Activated CD4-positive, alpha-beta T cell treated with anti-CD3 and anti-CD28 coated beads, Interleukin-2, amount 50 U/mL, for 16 hours (primary cell): ENCODE measurements at places on chromosomes 6 and 20.

DNA sequence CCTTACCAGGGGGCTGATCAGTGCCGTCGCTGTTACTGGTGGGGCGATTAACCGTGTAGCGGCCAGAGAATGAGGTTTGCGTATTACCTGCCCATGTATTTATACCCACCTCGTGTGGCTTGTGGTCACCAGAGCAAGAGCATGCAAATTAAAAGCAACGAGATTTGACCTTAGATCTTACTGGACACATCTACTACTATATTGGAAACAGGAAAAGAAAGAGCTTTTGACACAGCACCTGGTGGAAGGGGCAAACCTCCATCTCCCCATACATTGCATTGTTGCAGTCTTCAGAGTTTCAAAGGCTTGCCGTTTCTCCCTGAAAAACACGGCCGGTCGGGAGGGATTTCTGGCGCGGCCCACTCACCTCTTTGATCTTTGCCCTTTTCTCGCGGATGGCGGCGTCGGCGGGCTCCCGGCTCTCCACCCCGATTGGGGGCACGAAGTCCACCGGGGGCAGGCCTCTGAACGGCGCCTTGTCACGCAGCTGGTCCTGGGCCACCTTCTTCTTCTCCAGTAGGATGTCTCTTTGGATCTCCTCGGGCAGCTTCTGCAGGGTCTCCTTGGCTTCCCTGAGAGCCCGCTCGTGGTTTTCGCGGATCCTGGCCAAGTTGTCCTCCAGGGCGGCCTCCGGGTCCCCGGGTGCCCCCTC, 1.3 kb downstream of the MAN1A1 start:
- DNase-seq: no peak

GRCh38 chr20:56689852-56690485, 60.9 kb downstream of the TFAP2C start:
- DNase-seq: no peak

DNA sequence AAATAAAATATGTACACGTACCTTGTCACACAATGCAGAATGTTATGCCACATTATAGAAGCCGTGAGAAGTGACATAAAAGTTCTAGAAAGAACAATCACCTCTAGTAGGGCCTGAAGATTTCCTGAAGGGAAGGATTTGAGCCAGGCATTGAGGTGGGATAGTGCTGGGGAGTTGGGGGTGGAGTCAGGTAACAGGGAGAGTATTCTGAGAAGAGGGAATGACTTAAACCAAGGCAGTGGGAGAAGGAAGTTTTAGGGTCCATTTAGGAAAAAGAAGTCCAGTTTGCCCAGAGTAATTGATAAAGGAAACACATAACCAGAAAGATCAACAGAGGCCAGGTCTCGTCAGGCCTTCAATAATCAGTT, 262.8 kb downstream of the ARHGAP18 start:
- DNase-seq: no peak

DNA sequence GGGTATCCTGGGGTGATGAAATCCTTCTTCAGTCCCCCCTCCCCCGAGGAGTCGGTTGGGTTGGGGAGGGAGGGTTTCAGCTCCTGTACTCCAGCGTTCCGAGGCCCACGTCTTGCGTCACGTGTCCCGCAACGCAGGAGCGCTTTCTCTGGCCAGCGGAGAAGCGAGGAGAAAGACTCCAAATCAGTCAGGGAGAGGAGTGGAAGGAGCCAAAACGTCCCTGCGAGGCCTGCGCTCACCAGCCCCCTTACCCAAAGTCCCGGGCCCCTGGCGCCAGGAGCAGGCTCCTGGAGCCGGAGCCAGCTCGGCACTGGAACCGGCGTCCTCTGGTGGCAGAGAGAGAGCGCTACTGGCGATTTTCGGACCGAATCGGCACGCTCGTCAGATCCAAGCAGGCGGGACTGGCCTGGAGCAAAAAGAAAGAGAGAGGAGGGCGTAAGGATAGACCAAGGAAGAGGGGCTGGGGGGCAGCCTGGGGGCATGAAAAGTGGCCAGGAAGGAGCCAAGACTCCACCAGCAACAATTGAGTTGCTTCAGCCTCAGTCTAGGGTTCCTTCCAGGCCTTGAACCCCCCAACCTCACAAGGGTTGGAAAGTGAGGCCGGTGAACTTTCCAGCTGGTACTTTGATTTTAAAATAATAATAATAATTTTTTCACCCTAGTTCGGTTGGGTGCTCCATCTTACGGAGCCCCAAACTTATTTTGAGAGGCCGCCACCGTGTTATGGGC, at the start of gene GNAS:
TSS of gene GNAS (plus strand) at position 174 of the 729 bp plus-strand sequence.
- DNase-seq: peak; percentile 55

DNA sequence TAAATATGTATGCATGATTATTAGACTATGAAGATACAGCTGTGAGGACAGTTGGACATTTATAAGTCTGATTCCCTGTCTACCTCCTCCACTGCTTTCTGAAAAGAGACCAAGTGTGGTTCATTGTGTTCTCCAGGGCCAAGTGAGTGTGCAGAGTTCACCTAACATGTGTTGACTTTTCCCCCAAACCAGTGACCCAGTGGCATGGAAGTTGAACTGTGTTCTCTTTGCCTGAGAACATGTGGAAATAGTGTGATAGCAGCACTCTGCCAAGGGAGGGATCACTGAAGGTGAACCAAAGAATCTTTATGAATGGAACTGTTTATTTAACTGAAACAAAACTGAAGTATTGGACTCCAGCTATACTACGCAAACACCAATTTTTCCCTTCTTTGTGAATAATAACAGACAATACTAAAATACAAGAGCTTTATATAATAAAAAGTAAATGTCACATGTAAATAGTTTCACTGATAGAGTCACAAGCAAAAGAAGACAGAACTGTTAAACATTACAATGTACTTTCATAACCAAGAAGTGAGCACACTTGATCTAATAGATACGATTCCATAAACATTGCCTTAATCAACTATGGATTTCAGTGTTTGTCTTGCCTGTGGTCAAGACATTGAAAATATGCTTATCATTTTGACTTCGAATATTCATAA, 200.3 kb upstream of the FUT9 start:
- no peak for DNase-seq

- DNase-seq: no peak
Measured at GRCh38 chr6:134853111-134854055, 96.5 kb downstream of the ALDH8A1 start.

DNA sequence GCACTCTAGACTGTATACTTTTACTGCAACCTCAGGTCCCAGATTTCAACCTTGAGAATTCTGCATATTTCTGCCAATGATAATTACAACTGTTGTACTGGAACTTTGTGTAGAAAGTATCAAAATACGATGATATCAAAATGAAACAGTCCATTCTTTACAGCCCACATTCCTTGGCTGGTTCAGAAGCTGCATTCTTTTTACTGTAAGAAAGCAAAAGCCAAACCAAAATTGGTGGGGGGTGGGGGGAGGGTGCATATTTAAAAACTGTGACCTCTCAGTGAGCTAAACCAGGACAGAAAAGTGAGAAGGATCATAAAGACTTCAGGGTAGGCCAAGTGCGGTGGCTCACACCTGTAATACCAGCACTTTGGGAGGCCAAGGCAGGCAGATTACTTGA, 41.8 kb upstream of the UBR2 start:
- DNase-seq: no peak

DNA sequence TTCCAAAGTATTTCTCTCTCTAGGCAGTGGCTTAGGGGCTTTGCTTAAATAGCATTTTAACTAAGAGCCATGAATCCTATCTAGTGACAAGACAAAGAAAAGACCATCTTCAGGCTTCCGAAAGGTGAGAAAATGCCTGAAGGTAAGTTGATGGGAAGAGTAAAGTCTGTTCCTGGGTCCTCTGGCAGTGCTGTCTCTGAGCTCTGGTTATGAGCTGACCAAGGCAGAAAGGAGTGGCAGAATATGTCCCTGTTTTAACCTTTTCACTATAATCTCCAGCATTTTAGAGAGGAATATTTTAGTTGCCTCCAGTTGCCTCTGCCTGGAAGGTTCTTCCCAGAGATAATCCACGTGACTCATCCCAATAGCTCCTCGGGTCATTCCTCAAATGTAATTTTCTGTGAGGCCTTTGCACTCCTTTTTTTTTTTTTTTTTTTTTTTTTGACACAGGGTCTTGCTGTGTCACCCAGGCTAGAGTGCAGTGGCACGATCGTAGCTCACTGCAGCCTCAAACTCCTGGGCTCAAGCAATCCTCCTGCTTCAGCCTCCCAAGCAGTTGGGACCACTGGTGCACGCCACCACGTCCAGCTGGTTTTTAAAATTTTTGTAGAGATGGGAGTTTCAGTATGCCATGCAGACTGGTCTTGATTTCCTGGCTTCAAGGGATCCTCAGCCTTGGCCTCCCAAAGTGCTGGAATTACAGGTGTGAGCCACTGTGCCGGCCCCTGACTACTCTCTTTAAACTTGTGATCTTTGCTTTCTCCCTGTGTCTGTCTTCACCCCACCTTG, 3.7 kb upstream of the ARMH2 start:
- DNase-seq: no peak

- DNase-seq: no peak
Measured at GRCh38 chr20:44018259-44018941, 103.7 kb downstream of the TOX2 start.
